ENCODE measurements at places on chromosomes 3 and 15. TPM values are rescaled to one million over a fixed set of nuclear protein-coding genes. Genes with fewer than 3 reads are reported as not detected.
A peak's percentile ranks its signal among the peaks of the same experiment; 100 is the strongest.

- no peak for DNase-seq
These were observed 14.4 kb downstream of the FGD5 start for GRCh38 chr3:14832975-14833722.

DNA sequence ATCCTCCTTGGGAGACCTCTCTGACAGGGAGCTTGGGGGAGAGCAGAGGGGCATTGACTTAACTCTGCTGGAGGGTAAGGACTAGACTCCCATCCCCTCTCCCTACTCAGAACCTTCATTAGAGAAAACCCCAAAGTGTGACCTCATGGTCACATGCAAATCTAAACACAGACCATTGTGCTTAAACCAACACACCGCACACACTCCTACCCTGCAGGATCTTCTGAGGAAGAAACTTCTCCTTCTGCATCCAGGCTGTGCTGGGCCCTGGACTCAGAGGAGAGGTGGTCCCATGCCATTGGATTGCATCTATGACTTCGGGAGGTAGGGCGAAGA lies 805 bp upstream of the PARP16 start:
- no peak for DNase-seq

GRCh38 chr15:30953183-30953582 lies 38.2 kb downstream of the MTMR10 start:
- no peak for DNase-seq

DNA sequence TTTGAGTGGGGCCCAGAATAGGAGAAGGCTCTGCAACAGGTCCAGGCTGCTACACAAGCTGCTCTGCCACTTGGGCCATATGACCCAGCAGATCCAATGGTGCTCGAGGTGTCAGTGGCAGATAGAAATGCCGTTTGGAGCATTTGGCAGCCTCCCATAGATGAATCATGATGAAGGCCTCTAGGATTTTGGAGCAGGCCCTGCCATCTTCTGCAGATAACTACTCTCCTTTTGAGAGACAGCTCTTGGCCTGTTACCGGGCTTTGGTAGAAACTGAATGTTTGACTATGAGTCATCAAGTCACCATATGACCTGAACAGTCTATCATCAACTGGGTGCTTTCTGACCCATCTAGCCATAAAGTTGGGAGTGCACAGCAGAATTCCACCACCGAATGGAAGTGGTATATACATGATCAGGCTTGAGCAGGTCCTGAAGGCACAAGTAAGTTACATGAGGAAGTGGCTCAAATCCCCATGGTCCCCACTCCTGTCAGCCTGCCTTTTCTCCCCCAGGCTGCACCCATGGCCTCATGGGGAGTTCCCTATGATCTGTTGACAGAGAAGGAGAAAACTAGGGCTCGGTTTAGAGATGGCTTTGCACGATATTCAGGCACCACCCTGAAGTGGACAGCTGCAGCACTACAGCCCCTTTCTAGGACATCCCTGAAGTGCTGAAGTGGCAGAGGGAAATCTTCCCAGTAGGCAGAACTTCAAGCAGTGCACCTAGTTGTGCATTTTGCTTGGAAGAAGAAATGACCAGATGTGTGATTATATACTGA lies 971.4 kb downstream of the MCTP2 start:
- DNase-seq, result no peak

DNA sequence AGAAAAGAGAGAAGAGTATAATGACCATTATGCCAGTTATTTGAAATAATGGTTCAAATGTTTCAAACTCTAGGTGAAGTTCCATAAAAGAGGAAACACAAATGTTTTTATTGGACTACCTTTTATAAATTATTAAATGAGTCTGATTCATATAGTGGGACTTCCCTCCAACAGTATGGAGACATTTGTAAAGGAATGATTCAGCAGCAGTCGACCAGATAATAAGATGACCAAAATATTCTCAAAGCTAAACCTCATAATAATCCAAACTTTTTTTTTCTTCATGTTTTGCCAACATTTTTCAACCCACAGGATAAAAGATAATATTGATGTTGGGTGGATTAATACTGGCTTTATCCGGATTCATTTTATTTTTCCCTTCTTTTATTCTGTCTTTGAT lies 18.8 kb downstream of the TIPARP start:
- DNase-seq, result no peak

DNA sequence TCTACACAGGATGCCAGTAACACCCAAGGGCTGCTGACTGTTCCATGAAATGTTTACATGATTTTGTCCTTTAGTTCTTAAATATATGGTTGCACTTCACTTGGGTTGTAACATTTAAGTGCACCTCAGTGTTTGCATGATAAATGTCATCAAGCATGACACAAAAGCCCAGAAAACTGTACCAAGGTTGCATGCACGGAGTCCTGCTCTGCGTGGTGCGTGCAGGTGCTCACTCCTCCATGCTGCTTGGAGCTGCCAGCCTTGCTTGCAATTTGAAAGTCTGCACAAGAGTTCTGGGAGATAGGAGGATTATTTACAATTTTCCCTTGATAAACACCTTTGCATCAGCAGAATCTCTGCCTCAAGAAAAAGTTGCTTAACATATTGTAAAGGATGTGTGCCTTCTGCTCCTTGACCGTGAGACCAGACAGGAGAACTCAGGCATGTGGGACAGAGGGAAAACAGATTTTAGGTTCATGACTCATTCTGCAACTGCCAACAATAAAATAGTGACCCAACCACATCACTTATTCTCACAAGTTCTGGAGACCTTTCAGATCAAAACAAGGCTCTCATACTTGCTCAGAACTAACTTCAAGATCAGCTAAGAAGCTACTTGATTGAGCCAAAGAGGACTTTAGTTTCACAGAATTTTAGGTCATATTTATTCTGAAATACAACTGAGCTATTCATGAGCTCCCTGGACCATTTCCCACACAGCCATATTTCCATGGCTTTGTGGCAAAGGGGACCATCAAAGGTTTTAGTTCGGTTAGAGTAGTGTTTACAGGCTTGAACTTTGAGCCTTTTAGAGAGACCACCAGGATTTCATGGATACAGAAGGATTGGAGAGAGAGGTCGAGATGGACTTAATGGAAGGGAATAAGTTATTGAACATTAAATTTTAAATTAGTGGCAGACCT lies 128.4 kb upstream of the ZBED2 start:
- DNase-seq, result no peak

- no peak for DNase-seq
These were observed 60.1 kb upstream of the ACTC1 start for GRCh38 chr15:34855413-34855812.

DNA sequence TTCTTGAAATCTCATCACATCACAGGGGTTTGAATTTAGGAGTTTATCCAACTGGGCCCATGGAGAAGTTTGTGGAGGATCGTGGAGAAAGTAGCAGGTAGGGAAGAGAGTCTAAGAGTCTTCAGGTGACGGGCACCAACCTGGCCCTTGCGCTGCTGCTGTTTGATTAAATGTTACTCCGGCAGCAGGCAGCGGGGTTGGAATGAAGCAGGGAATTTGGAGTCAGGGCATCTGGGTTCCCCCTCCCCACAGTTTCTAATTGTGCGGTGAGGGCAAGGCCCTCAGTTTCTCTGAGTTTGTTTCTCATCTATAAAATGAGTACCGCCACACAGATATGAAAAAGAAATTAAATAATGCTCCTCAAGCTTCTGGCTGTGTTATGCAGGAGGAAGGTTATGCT lies 182.9 kb upstream of the RGMA start:
- DNase-seq, result no peak

ARGFX gene
- polyA plus RNA-seq, result not detected

- no peak for DNase-seq
These were observed 277.0 kb downstream of the RYR3 start for GRCh38 chr15:33587773-33588172.

HTR3E gene
- polyA plus RNA-seq, result not detected

- no peak for DNase-seq
These were observed 222.0 kb downstream of the GABRB3 start for GRCh38 chr15:26550880-26551279.

DNA sequence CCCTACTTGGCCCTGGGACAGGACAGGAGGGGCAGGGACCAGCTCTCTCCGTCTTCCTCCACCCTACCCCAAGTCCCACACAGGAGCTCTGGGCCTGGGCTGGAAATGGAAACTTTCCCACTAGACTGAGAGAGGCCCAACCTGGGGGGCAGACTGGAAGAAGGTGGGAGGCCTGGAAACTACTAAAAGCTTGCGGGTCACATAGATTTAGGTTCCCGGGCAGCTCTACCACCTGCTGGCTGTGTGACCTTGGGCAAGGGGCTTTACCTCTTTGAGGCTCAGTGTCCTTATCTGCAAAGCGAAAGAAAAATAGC lies 49.9 kb upstream of the CCDC174 start:
- no peak for DNase-seq

DNA sequence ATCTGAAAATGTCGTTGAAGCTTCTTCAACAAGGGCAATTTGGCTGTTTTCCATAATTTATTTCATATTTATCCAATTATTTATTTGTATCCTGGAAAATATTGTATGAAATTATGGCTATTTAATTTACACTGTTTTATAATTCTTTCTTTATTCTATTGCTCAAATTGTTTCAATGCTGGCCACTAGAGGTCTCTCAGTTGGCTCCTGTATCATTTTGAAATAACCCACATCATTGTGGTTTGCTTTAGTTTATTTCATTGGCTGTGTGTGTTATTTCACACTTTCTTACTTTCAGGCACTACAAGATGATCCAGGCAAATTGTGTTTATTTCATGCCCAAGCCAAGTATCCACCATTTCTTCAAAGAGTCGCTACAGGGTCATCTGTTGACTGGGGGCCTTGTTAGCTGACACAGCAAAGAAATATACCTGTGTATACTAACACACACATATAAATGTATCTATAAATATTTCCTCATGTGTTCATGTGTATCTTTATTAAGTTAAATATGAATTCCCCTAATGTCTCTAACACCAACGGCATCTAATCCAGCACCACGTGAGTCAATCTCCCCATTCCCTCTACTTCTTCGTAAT lies 86.2 kb downstream of the NPAP1 start:
- no peak for DNase-seq

DNA sequence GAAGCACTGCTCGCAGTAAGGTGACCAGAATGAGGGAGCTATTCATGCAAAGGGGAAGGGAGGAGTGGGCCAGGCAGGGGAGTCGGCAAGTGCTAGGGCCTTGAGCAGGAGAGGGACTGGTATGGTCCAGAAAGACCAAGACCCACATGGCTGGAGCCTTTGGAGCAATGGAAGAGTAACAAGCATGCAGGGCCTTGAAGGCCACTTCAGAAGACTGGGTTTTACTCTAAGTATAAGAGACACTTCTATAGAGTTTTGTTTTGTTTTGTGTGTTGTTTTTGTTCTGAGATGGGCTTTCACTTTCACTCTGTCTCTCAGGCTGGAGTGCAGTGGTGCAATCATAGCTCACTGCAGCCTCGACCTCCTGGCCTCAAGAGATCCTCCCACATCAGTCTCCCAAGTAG lies 42.0 kb downstream of the BFSP2 start:
- DNase-seq, result no peak

GRCh38 chr3:138197058-138197457 lies 10.0 kb downstream of the ARMC8 start:
- DNase-seq, result no peak

BNC1 gene
- 0.22 TPM for polyA plus RNA-seq

GRCh38 chr3:52397676-52398399 lies 47.1 kb downstream of the SEMA3G start:
- DNase-seq, result no peak

- DNase-seq, result no peak
These were observed 34.3 kb downstream of the PRR23E start for GRCh38 chr3:127226946-127227842.

DNA sequence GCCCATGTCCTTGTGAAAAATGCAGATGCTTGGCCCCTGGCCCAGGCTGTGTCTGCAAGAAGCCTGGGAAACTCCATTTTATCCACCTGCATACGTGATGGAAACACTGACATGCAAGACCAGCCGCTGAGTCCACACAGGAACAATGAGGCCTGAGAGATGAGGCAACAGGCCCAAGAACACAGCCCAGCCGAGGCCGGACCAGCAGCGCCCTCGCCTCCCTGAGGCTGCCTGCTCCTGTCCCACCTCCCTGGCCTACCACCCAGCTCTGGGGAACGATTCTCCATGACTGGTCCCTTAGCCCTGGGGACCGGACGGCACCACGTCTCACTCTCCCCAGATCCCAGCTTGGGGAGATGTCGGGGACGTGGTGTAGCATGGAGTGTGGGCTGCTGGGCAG lies 47.5 kb downstream of the HMCES start:
- no peak for DNase-seq

DNA sequence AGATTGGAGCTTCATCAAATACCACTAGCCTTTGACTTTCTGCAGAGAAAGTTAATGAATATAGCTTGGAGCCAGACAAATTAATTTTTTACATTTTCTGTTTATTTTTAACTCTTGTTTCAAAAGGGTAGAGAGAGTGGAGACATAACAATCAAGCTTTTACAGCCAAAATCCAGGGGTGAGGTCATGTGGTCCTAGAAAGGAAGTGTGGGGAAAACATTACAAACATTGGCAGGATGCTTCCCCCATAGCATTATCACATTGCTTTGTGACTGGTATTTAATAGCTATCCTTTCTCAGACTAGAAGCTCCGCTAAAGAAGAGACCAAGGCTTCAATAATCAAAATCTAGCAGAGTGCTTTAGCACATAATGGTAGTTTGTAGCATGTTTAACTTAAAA lies 46.4 kb upstream of the PHLDB2 start:
- DNase-seq, result no peak

- no peak for DNase-seq
These were observed 14.1 kb upstream of the PGPEP1L start for GRCh38 chr15:99021694-99022093.

GRCh38 chr15:58686286-58686685 lies 63.2 kb downstream of the ADAM10 start:
- no peak for DNase-seq

DNA sequence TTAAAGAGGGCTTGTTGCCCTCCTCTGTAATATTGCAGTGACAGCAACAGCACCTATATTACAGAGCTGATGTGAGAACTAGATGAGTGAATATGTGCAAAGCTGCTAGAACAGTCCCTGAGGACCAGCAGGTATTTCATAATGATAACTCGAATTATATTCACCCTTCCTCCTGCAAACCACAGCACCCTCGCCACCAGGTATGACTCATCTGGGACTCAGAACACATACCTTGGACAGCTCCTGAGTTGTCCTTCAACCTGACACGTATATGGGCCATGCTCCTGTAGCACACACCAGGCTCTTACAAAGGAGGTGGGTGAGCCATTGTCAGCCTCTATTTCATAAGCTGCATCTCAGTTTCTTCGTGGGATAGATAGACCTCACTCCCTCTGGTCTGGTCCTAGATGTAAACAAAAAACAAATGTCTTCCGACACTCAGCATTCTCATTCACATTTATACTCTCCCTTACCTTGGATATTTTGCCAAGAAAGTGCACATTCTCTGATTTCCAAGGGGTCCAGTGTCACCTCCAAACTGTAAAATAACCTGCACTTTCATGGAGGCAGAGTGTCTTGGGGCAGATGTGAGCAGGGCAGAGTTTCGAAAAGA lies 124.5 kb downstream of the TLE3 start:
- DNase-seq, result no peak

LEKR1 gene
- 2.4 TPM for polyA plus RNA-seq

GRCh38 chr3:85780806-85781205 lies 822.0 kb downstream of the CADM2 start:
- no peak for DNase-seq

DNA sequence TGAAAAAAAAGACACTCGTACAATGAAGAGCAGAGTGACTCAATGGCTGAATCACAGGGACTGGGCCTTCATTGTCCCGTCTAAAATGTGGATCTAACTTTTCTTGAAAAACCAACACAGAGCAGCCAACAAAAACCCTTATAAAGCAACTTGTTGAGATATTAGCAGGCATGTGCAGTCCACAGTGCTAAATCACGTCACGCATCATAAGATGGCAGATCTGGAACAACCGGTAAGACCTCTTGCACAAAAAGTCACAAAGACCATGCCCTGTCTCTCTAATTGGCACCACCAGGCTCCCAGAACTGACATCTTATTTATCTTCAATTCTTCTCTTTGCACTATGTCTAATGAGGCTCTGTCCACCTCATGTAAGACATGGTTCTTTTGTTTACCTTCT lies 177.0 kb downstream of the MAGI1 start:
- peak; percentile 59 for DNase-seq
